ENCODE measurements at places on chromosomes 3 and 15. TPM values are rescaled to one million over a fixed set of nuclear protein-coding genes. Genes with fewer than 3 reads are reported as not detected.
A peak's percentile ranks its signal among the peaks of the same experiment; 100 is the strongest.

Gene FETUB
- total RNA-seq: 1.9 TPM

DNA sequence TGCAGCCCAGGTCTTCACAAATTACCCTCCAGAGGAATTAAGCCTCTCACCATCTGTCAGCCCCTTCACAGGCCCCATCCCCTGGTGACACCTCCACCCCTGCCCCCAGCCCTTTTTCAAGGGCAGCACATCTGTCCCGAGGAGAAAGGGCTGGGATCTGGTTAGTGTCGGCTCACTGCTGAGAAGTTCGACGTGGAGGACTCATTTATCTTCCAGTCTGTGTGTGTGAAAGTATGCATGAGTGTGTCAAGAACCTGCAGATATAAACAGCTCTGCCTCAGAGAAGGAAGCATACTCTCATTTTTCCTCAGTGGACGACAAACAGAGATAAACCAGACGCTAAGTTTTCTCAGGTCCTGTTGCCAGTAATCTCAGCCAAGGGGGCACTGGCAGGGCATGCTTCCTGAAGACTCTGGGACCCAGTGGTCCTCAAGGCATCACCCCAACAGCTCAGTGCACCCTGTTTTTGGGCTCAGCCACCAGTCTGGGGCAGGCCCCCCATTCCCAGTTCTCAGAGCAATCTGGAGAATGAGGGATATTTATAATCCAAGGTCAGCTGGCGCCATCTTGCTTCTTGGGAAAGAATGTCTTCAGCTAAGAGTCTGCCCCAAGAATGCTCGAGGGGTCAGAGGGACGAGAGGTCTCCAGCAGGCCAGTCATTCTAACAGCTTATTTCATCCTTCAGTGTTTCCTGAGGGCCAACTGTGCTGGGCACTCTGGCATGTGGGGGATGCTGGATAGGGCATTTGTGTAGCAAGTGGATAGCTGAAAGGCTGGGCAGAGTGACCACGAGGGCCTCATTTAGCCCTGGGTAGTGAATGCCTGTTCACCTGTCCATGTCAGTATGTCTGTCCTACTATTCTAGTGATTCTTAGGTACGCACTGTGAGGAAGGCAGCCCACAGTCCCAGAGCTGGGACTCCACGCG lies 73.6 kb downstream of the ADCY5 start:
- no peak for DNase-seq

Gene GOLIM4
- total RNA-seq: 65.0 TPM

DNA sequence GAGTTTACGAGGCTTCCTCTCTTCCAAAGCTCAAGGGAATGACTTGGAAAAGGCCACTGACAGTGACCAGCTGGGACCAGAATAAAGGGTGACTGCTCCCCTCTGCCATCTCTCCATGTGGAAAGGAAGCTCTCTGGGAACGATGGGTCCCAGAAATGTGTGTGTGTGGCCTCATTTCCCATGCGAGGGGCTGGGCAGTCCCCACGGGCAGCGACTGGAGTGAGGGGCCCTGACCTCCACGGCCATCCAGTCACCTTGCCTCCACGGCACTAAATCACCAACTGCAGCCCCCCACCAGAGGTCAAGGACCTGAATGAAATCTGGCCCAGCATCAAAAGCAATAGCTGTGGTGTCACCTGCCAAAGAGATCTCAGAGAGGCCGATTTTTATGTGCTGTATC lies 29.6 kb downstream of the RGMA start:
- no peak for DNase-seq

- peak; percentile 37 for DNase-seq
Measured at GRCh38 chr15:39854161-39854560, 65.9 kb downstream of the GPR176 start.

- no peak for DNase-seq
Measured at GRCh38 chr15:93088200-93088980, 621 bp downstream of the RGMA start.

DNA sequence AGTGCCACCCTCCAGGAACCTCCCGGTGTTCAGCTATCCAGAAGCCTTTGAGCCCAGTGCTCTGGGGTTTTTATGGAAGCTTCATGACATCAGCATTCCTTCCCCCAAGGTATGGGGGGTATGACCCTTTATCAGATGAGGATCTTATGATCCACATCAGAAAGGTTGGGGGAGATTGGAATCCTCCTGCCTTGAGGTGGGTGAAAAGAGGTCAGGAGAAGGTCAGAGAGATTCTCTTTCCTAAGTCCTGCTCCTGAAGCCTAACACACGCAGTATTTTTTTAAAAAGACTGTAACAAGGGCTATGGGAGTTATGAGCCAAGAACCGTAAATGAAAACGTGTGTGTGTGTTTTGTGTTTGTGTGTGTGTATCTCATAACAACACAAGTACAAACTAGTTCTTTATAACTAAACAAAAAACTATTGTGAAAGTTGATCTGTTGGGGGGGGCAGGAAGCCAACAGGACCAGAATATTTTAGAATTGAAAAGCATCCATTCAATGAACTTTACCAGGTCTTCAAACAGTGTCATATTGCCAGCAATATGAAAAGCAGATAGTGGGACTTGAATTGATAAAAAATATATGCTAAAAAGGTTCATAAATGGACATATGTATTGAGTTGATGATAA lies 13.2 kb downstream of the MKRN3 start:
- DNase-seq: no peak

- peak; percentile 70 for DNase-seq
Measured at GRCh38 chr3:27960133-27960532, 238.0 kb upstream of the EOMES start.

DNA sequence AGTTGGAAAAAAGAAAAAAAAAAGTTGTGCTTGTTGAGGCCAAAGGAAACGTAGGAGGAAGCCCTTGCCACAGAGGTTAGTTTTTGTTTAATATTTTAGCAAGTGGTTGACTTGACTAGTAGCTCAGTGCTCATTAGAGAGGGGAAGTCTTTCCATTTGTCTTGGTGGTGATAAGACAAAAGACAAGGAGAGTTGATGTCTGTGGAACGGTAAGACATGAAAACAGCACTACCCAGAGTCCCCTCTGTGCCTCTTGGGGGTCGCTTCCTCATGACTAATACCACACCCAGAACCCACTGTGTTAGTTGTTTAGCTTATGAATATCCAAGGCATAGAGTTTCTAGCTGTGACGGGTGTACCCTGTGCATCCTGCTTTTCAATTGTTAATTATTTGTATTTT lies 211.4 kb downstream of the ITPR1 start:
- no peak for DNase-seq

Gene ZBTB11
- 23.8 TPM for total RNA-seq

Gene ZPLD1
- total RNA-seq: 0.11 TPM

DNA sequence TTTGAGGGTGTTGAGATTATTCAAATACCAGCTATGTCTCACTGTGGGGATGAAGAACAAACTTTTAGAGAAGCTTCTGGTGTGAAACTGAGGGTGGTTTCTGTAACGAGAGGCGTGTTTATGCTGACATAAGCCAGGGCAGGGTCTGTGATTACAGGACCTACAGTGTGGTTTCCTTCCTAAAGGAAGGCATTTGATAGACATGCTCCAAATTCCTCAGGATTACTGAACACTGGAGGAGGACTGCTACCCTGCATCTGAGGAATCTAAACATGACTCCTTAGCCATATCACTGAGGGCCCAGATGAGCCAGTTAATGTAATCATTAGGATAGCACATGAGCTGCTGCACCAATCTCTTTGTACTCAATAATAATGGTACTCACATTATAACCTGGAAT lies 328.4 kb upstream of the UMPS start:
- peak; percentile 29 for DNase-seq

- DNase-seq: no peak
Measured at GRCh38 chr15:41279535-41280283, 48.6 kb downstream of the CHP1 start.

Gene ANP32A
- total RNA-seq: 80.0 TPM

GRCh38 chr3:47324278-47324865 lies 41.6 kb downstream of the KLHL18 start:
- DNase-seq: peak; percentile 69

- DNase-seq: no peak
Measured at GRCh38 chr3:62249855-62250543, 123.4 kb downstream of the FEZF2 start.

Gene TMIE
- not detected for total RNA-seq

Gene CCDC33
- total RNA-seq: not detected

DNA sequence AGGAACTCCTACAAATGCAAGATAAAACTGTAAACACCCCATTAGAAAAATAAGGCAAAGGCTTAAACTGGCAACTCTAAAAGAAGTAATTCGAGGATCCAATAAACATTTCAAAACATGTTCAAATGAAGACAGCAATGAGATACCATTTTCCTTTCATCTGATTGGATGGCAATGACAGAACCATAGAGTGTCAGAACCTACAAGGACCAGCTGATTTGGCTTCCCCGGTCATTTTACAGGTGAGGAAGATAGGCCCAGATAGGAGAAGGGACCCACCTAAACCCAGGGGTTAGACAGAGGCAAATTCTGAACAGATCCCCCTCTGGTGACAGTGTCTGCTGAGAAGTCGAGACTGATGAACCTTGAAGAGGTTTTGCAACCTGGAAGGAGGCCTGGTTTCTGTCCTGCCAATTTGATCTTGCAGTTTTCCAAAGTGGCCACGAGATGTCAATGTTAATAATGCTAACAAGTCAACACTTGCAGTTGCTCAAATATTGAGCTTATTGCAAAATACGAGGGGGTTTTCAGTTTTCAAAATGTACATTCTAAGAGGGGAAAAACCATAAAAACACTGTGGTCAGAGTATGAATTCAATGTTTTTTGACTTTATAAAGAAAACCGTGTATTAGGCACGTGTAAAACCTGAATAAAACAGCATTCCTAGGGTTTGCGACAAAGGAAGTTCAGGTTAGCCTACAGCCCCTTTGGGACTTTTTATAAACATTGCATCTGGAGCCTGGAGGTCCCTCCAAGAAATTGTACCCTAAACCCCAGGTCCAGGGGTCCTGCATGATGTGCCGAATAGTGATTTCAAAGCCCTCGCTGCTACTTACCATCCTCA lies 21.5 kb downstream of the CFAP161 start:
- DNase-seq: peak; percentile 15

Gene DZIP1L
- total RNA-seq: 27.4 TPM

Gene GOLGA6D
- not detected for total RNA-seq

GRCh38 chr15:48538941-48539340 lies 106.6 kb downstream of the FBN1 start:
- DNase-seq: no peak

GRCh38 chr3:146536681-146537080 lies 7.7 kb downstream of the PLSCR1 start:
- DNase-seq: no peak

GRCh38 chr3:29478611-29479010 lies 197.7 kb downstream of the RBMS3 start:
- no peak for DNase-seq

Gene SCG5
- 36.1 TPM for total RNA-seq

Gene ACP3
- not detected for total RNA-seq

DNA sequence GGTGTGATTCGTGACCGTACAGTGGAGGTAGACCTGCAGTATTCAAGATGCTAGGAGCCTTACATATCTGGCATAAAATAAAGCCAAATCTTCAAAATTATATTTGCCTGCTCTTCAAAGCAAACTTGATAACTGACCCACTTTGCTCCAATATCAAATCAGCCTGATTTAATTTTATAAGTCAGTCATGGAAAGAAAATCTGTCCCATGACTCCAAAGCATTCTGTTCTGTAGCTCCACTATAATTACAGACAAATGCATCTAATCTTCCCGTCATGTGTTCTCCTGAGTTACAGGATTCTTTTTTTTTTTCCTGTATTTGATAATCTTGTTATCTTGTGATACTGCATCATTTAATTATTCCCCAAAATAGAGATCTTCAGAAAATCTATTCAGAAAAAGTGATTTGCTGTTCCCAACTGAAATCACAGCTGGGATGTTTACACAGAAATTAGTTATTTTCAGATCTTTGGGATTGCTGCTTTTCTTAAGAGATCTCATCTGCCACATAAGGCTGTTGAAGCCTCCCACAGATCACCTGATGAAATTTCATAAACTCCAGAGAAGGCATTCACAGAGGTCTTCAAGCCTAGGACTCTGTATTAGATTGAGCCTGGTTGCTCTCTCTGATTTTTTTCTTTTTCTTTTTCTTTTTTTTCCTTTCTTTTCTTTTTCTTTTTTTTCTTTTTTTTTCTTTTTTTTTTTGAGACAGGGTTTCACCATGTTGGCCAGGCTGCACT lies 27.2 kb downstream of the TIMP4 start:
- no peak for DNase-seq

- no peak for DNase-seq
Measured at GRCh38 chr3:25587094-25587493, 77.6 kb downstream of the TOP2B start.

Gene SLC28A2
- total RNA-seq: 0.08 TPM

DNA sequence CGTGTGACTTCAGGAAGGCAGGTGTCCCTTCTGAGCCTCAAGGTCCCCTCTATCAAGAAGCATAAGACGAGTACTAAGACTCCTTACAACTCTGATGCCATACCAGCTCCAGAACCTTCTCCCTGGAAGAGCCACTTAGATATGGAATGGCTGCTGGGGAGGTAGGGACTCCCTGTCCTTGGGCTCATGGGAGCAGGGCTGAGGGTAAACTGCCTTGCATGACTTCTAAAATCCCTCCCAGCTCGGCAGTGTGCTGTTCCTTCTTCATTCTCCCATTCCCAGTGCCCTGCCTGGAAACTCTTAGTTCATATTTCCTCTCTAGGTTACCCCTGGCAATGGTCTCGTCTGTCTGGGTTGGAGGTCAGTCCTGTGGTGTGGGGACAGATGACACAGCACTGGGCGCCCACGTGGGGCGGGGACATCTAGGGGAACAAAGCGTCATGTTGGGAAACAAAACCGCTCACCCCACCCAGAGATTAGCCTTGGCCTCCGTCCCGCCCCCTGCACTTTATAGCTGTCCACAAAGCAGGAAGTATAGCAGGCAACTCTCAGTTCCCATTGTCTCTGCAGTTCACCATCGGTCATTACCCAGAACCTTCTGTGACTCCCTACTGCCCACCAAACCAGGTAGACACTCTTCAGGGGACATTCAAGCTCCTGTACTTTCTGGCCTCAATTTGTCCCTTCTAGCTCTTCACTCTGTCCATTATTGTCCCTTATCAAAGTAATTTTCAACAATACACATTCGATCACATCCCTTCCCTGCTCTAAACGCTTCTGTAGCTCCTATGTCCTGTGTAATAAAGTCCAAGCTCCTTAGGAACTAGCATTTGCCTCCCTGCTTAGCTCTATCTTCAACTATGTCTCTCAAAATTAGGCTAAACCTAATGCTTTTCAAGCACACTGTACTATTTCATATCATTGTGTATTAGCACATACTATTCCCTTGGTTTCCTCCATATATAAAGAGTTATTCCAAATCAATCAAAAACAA lies 73.8 kb downstream of the IQSEC1 start:
- DNase-seq: peak; percentile 51

Gene CRYGS
- 0.13 TPM for total RNA-seq

GRCh38 chr3:29427266-29428103 lies 146.6 kb downstream of the RBMS3 start:
- no peak for DNase-seq
